ENCODE measurements at places on chromosomes 16 and 17.
A peak's percentile ranks its signal among the peaks of the same experiment; 100 is the strongest.

DNA sequence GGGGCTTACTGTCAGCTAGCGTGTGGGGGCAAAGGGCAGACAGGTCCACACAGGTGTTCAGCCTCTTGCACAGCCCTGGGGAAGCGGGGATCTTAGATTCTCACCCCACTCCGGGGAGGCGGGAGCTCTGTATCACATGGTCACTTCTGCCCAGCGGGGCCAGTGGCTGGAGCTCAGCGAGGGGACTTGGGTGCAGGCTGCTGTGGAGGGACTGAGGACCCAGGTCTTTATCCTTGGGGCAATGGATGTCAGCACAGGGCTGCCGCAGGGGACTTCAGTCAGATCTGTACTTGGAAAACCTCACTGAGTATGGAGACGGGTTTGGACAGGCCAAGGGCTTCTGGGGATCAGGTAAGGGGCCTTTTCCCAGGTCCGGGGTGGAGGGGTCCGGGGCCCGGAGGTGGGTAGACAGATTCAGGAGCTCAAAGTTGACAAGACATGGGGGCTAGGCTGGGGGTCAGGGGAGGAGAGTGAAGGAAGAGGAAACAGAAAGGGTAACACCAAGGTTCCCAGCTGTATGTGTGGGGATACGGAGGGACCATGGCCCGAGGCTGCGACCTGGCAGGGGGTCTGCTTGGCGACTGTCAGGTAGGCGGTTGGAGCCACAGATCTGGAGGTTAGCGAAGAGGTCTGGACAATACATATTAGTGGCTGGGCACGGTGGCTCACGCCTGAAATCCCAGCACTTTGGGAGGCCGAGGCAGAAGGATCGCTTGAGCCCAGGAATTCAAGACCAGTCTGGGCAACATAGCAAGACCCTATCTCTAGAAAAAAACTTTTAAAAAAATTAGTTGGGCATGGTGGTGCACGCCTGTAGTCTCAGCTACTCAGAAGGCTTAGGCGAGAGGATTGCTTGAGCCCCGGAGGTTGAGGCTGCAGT is 15.1 kb upstream of the BAIAP2 start:
- H3K4me1 ChIP-seq = no peaks in the 10 kb centered on the region
- DNase-seq = no peak
- H3K27me3 ChIP-seq = no peaks in the 10 kb centered on the region
- H3K36me3 ChIP-seq = no peaks in the 10 kb centered on the region
- no peak overlapping the region for H3K27ac ChIP-seq

DNA sequence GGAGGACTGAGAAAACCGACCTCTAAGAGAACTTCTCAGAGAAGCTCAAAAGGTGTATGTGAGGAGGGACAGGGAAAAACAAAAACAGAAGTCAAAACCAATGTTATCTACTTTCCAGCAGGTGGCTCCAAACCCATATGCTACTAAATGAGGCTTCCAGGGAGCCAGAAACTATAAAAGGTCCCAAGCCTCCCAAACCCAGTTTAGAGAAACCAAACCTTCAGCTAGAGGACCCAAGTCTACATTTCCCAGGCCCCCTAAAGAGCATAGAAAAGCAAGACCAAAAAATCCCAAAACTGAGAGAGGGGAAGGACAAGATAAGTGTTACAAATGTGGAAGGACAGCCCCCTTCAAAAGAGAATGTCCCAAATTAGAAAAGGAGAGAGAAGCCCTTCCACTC is 3.7 kb downstream of the HPR start:
- H3K27me3 ChIP-seq = no peaks in the 10 kb centered on the region
- no peak overlapping the region for H3K4me3 ChIP-seq
- H3K36me3 ChIP-seq = no peaks in the 10 kb centered on the region
- no peak overlapping the region for H3K27ac ChIP-seq
- no peak for DNase-seq

DNA sequence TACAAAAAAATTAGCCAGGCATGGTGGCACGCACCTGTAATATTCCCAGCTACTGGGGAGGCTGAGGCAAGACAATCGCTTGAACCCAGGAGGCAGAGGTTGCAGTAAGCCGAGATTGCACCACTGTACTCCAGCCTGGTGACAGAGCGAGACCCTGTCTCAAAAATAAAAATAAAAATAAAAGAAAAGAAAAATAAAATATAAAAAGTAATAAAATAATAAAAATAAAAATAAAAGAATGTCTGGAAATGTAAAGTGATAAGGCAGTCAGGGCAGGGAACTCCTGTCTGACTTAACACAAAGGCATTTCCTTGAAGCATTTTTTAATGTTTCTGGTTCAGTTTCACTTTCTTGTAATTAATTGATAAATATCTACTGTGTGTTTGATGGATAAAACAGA is 34.7 kb upstream of the DNAJA2 start:
- H3K4me3 ChIP-seq = no peak overlapping the region
- no peaks in the 10 kb centered on the region for H3K27me3 ChIP-seq
- no peak overlapping the region for H3K27ac ChIP-seq
- no peaks in the 10 kb centered on the region for H3K4me1 ChIP-seq

- DNase-seq = no peak
- H3K4me1 ChIP-seq = peaks cover 5% of the 10 kb centered on the region
These were observed 53.8 kb downstream of the NXN start for GRCh38 chr17:925817-926216.

DNA sequence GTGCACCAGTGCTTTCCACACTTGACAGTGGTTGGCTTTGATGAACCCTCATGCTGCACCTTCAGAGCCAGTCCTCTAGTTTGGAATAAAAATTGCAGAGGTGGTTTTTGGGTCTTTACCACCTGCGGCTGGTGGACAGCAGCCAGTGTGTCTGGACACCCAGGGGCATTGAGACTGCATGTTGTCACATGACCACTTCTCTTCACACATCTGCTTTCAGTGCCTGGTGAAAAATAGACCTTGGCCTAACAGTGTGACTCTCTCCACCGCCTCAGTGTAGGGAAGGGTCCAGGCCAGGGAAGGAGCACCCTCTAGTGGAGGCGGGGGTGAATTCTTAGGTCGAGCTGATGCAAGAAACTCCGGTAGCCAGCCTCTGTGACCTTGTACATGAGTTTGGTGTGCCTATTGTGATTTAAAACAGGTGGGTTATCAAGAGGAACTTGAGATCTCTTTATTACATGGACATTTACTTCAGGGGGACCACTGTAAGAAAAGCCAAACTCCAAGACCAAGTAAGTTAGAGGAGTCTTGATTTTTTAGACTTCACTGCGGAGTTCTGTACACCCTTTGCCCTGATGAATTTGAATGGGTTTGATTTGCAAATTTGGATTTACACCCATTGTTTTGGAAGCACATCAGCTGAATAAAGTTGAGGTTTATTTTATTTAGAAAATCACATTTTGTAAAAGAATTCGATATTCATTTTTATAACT is 17.9 kb downstream of the GOSR2 start:
- H3K27ac ChIP-seq = no peak overlapping the region
- peaks cover 53% of the 10 kb centered on the region for H3K36me3 ChIP-seq
- H3K27me3 ChIP-seq = no peaks in the 10 kb centered on the region
- DNase-seq = peak; percentile 92

DNA sequence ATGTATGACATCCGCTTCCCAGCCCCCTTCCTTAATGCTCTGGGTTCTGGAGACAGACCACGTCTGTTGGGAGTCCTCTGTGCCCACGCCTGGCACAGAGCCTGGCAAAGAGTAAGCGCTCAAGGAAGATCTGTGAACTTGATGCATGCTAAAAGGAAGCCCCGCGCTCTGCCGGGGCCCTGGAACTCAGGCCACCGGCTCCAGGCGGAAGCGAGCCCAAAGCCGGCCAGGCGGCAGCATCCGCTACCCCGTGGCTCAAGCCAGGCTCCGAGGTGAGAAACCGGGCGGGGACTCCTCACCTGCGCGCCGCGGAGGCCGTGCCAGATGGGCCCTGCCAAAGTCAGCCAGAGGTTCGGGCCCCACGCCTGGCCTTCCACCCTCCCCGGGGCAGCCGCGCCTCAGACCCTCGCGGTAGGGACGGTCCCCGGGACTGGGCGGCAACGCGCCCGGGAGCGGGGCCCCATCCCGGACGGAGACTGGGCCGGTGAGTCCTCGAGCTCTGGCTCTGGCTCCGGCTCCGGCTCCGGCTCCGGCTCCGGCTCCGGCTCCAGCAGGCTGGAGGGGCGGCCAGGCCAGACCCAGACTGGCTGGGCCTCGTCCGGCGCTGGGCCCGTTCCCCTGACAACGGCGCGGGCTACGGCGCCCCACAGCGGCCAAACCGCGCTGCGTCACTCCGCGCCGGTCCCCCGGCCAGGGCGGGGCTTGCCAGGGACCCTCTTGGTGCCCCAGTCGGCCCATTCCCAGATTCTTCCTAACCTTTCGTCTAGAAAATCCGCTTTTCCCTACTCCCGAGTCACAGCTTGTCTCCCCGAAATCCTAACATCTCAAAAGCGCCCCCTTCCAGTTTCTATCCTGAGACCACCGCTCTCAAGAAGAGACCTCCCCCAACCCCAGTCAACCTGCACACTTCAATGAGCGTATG is at the start of gene ZDHHC1:
Gene ZDHHC1 (minus strand): TSS at position 606 of the 922 bp plus-strand sequence. CDS start 8,702 bp downstream, outside the sequence.
- peak within 1 kb of the TSS; percentile 60 for H3K4me3 ChIP-seq
- no peak within 1 kb of the TSS for H3K27ac ChIP-seq
- no peaks in the 10 kb centered on the region for H3K36me3 ChIP-seq
- DNase-seq = peak; percentile 80

DNA sequence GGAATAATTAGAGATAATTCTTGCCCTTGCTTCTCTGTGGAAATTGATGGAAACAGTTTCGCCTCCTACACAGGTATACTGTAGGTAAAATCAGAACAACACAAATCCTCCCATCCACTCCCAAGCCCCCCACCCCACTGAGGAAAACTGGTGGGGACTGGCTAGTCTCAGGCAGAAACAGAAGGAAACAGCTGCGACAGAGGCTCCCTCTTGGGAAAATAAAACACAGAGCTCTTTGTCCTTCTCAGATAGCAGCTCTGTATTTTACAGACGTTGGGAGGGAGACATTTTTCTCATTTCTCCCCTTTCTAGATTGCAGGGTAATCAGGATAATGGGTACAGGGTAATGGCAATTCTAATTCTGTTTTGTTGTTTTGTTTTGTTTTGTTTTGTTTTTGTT is 1.1 kb downstream of the SLFN13 start:
- H3K27me3 ChIP-seq = peaks cover 12% of the 10 kb centered on the region
- peak overlapping the region; percentile 84 for H3K4me3 ChIP-seq
- no peaks in the 10 kb centered on the region for H3K36me3 ChIP-seq
- H3K4me1 ChIP-seq = no peaks in the 10 kb centered on the region

- peak within 1 kb of the TSS; percentile 62 for H3K4me3 ChIP-seq
- H3K27ac ChIP-seq = no peak within 1 kb of the TSS
- peaks cover 33% of the 10 kb centered on the region for H3K4me1 ChIP-seq
These were observed at the start of gene SEZ6 for GRCh38 chr17:29005936-29006511. Gene SEZ6, minus strand, starts transcription at chr17:29006033. Its CDS starts 164 bp downstream, at chr17:29005869.

- no peaks in the 10 kb centered on the region for H3K27me3 ChIP-seq
- H3K27ac ChIP-seq = no peak overlapping the region
- peaks cover 1% of the 10 kb centered on the region for H3K36me3 ChIP-seq
- no peak for DNase-seq
- H3K4me3 ChIP-seq = no peak overlapping the region
These were observed 42.0 kb downstream of the ADCY7 start for GRCh38 chr16:50308237-50308965.

DNA sequence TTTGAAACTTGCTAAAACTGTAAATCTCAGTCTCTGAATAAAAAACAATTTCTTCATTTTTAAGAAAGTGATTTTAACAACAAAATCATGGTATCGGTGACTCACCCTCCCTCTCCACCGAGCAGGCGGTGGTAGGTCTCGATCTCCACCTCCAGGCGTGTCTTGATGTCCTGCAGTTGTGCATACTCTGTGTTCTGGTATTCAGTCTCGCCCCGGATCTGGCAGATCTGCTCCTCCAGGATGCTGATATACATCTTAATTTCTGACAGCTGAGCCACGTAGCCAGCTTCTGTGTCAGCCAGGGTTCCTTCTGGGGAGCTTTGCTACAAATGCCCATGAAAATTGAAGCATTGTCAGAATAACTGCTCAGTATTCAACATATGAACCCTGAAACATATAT is 15.4 kb upstream of the KRT24 start:
- no peak overlapping the region for H3K27ac ChIP-seq
- no peak for DNase-seq
- no peaks in the 10 kb centered on the region for H3K27me3 ChIP-seq
- no peak overlapping the region for H3K4me3 ChIP-seq

DNA sequence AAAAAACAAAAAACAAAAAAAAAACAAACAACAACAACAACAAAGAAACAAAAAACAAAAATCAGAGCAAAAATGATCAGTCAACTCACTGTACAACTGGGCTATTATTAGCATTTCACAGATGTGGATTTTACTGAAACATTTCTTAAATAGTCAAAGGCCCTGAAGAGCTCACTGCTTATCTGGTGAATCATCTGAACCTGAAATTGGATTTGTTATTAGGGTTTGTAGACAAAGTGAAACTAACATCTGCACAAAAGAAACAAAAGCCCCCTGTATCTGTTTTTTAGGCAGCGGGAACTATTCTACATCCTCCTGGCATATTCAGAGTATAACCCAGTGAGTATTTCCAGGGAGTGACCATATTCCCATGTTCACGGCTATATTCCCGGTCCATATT is 32.6 kb upstream of the KSR1 start:
- no peak for DNase-seq
- H3K4me1 ChIP-seq = no peaks in the 10 kb centered on the region
- H3K4me3 ChIP-seq = no peak overlapping the region
- H3K27me3 ChIP-seq = no peaks in the 10 kb centered on the region

GRCh38 chr17:28381141-28381825 is 9.8 kb downstream of the SARM1 start:
- peak; percentile 92 for DNase-seq
- peaks cover 13% of the 10 kb centered on the region for H3K27me3 ChIP-seq
- H3K27ac ChIP-seq = no peak overlapping the region
- H3K4me1 ChIP-seq = no peaks in the 10 kb centered on the region
